ENCODE measurements at places on chromosomes 3 and 15.
A peak's percentile ranks its signal among the peaks of the same experiment; 100 is the strongest.

DNA sequence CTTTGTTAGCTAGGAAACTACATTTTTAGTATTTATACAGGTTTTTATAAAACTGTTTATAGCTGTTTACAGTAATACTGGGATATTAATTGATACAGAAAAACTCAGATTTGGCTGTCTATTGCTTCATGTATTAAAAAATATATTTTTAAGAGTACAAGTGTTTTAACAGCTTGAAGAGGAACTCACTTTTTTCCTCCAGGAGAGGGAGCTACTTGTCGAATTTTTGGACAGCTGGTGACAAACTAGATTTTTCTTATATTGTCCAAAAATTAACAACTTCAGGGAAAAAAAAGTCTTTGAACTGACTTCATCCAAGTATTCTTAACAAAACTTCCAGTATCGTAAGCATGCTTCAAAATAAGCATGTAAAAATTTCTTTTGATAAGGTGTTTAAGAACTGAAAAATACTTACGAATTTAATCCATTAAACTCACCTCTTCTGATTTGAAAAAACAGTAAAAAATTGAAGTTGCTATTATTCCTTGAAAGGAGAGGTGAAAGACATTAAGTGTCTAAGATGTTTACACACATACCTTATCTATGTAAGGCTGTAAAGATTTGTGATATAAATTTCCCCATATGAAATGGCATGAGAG is 4.0 kb downstream of the DIPK2A start:
- DNase-seq: peak; percentile 9

GRCh38 chr15:100859970-100860828 is 19.4 kb upstream of the ALDH1A3 start:
- DNase-seq: no peak

GRCh38 chr3:12622335-12622734 is 41.6 kb downstream of the RAF1 start:
- no peak for DNase-seq

DNA sequence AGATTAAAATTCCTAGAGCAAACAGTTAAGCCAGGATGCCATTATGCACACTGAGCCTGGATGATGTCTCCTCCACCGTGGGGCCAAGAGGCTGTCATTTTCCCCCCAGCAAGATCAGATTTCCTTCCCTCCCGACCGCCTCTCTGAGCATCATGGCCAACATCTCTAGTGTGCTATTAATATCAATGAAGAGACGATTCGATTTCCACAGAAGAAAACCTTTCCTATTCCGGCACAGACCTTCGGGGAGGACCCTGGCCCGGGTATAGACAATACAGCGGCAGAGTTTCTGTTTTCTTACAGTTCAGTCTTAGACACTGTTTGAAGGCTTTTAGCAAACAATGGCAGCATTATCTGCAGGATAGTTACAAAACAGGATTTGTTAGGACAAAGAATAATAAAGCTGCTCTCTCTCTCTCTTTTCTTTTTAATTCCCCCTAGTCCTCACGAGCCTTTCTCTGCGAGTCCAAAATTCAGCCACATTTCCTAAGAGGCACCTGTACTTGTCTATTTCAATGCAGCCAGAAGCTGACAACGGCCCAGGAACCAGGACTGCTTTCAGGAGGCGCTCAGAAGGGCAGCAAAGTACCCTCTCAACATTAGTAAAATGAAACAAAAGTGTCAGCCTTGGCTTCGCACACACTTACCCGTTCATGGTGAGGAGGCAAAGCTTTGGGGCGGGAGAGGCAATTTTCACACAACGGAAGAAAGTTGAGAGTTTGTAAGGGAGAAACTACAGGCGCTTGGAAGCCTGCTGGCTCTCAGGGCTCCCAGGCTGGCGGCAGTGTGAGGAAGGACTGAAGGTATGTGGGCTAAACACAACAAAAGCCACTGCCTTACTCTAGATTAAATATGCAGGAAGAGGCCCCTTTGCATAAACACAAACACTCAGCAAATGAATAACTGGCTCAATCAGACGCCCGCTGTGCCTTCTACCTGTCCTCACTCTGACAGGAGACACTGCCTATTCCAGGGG is 278.0 kb downstream of the FOXP1 start:
- DNase-seq: peak; percentile 5

- DNase-seq: no peak
These were observed 66.5 kb downstream of the SFMBT1 start for GRCh38 chr3:52979190-52979983.

GRCh38 chr15:58951388-58952007 is 18.0 kb upstream of the SLTM start:
- DNase-seq: no peak

GRCh38 chr15:70094690-70095311 is 2.9 kb downstream of the TLE3 start:
- no peak for DNase-seq

GRCh38 chr15:82969353-82969752 is 16.7 kb upstream of the RAMAC start:
- no peak for DNase-seq

- DNase-seq: no peak
These were observed 57.8 kb downstream of the NEK10 start for GRCh38 chr3:27311400-27311799.

DNA sequence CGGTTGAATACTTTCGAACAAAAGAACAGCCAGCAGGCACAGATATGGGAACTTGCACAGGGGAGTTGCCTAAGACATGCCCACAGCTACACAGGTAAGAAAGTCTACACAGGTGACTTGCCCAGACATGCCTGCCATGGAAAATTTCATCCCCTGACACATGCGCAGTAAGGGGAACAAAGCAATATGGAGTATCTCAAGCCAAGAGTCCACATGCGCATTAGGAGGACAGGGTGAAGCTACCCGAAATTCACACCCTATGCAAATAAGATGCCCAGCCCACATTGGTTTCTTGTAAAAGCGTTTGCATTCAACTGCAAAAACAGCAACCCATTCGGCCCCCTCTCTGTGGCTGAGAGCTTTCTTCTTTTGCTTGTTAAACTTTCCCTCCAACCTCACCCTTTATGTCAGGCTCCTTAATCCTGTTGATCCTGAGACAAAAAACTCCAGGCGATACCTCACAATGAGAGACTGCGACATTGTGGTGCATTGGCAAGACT is 49.3 kb upstream of the TRPM1 start:
- DNase-seq: no peak

- DNase-seq: no peak
These were observed 121.5 kb downstream of the XXYLT1 start for GRCh38 chr3:195149292-195150030.

DNA sequence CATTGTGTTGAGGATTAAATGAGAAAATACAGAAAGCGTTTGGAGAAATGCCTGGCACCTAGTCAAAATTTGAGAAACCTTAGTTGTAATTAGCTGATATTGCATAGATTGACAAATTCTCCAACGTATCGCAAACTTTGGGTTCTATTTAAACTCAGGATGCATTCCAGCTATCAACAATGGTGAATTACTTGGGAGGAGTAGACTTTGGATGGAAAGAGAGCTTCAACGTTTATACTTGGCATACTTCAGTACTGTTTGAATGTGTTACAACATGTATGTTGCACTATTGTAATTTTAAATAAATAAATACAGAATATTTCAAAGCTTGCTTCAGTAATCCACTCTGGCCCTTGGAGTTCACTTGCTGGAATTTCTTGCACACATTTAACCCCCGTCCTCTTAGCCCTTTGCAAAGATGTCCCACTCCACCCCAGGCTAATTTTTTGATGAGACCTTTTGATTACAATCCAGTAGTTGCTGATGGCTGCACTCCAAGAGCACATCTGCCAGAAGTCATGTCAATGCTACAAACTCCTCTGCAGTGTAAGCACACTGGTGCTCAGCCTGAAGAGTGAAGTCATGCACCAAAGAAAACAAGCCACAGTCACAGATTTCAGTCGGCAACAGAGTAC is 4.7 kb upstream of the DIS3L start:
- no peak for DNase-seq

GRCh38 chr15:33016405-33017024 is 178.0 kb downstream of the FMN1 start:
- DNase-seq: no peak

Measured in germinal center (tissue), 1 donor.